ENCODE measurements at places on chromosomes 16 and 17.
A peak's percentile ranks its signal among the peaks of the same experiment; 100 is the strongest.

DNA sequence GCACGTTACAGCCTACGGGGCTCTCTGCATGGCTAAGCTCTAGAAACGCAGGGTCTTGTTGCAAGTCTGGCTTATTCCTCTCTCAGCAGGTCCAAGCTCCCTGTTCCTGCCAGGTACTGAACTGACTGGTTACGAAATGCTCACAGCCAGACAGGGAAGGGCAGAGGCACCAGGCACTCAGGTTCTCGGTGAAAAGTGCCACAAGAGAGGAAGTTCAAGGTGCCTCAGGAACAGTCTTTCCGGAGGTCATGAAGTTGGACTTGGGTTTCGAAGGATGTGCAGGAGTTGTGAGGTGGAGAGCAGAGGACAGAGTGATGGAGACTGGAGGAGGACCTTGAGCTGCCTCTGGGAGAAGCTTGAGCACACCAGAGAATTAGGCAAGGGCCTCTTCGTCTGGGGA is 124.7 kb upstream of the GSE1 start:
- H3K36me3 ChIP-seq = no peaks in the 10 kb centered on the region
- H3K27me3 ChIP-seq = no peaks in the 10 kb centered on the region
- no peak overlapping the region for H3K4me3 ChIP-seq
- H3K27ac ChIP-seq = no peak overlapping the region
- peaks cover 28% of the 10 kb centered on the region for H3K4me1 ChIP-seq
- no peak for DNase-seq

GRCh38 chr17:3845291-3845620 is 790 bp downstream of the NCBP3 start:
- H3K27ac ChIP-seq = peak overlapping the region; percentile 84
- peaks cover 27% of the 10 kb centered on the region for H3K4me1 ChIP-seq
- H3K36me3 ChIP-seq = peaks cover 7% of the 10 kb centered on the region
- H3K27me3 ChIP-seq = no peaks in the 10 kb centered on the region

DNA sequence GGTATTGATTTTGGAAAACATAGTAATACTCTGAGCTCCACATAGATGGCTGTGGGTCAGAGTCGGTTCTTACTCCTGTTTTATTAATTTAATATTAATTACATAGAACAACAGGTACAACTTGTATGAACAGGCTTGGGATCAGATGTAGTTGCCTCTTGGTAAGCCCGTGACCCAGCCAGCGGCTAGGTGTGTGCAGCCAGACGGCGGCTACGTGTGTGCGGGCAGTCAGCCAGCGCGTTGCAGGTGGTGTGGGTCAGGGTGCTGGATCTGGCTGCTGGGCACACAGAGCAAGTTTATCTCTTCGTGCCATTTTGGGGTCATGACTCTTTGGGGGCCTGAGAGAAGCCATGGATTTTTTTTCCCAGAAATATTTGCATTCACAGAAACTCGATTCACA is 30.3 kb downstream of the DBNDD1 start:
- no peak for DNase-seq
- no peak overlapping the region for H3K4me3 ChIP-seq
- H3K36me3 ChIP-seq = peaks cover 18% of the 10 kb centered on the region
- H3K4me1 ChIP-seq = no peaks in the 10 kb centered on the region
- H3K27ac ChIP-seq = no peak overlapping the region

GRCh38 chr16:72362973-72363372 is 191.0 kb upstream of the PMFBP1 start:
- no peaks in the 10 kb centered on the region for H3K36me3 ChIP-seq
- no peaks in the 10 kb centered on the region for H3K4me1 ChIP-seq
- DNase-seq = no peak
- no peaks in the 10 kb centered on the region for H3K27me3 ChIP-seq
- no peak overlapping the region for H3K27ac ChIP-seq

GRCh38 chr17:66740226-66740625 is 94.7 kb upstream of the CACNG5 start:
- no peak overlapping the region for H3K27ac ChIP-seq
- H3K36me3 ChIP-seq = no peaks in the 10 kb centered on the region
- H3K4me3 ChIP-seq = no peak overlapping the region
- no peak for DNase-seq

Measured in body of pancreas (tissue), 4 donors.